ENCODE measurements at places on chromosomes 5 and 9.

DNA sequence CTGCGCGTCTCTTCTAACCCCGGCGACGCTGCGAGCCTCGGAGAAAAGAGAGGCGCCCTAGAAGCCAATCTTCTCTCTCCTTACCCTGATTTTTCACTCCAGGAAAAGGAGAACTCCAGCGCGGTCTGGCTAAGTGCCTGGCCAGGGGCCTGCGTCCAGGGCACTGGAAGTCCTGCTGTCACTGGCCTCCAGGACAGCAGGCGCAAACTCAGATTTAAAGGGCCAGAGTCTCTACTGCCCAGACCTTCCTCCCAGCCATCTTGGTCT, 553 bp upstream of the FOXB2 start:
- no peak for DNase-seq

- no peak for DNase-seq
Measured at GRCh38 chr5:132049093-132049492, 11.4 kb upstream of the IL3 start.

DNA sequence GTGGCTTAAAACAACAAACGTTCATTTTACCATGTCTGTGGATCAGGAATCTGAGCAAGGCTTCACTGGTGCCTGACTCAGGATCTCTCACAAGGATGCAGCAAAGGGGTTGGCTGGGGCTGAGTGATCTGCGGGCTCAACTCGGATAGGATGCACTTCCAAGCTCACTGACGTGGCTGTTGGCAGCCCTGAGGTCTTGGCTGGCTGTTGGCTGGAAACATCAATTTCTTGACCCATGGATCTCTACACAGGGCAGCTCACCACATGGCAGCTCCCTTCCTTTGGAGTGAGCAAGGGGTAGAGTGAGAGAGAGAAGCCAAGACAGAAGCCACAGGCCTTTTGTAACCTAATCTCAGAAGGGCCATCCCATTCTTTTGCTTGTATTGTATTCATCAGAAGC, 202.1 kb downstream of the NXNL2 start:
- DNase-seq = no peak

DNA sequence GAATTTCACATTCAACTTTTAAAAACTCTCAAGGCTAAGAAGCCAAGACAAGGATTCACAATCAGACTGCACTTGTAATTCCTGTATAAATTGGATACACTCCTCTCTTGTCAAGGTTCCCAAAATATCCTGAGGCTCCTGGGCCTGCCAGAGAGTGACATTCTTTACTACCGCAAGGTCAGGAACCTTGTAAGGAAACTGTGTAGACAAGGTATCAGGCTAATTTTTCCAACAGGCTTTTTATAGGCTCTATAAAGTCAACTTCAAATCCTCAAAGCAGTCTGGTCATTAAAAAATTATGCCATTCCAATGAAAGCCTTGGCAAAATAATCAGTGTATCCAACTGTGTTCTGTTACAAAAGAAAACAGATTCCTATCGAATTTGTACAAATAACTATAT, 15.5 kb upstream of the PAIP1 start:
- DNase-seq = no peak

GRCh38 chr9:116998305-116998704, 311.2 kb downstream of the TRIM32 start:
- no peak for DNase-seq

DNA sequence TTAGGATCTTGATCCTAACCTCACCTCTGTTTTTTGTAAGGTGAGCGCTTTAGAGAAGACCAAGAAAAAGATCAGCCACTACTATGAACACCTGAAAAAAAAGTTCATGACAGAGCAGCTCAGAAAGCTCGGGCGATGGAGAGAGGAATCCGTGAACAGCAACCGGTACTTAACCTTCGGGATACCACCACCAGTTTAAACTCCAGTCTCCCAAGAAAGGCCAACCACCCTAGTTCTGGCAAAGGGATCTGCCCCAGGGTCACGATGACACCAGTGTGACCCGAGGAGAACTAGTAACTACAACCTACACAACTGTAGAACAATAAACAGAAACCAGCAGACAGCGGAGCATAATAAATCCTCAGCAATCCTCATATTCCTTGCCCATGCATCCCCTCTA, 8.5 kb downstream of the C5orf52 start:
- no peak for DNase-seq

DNA sequence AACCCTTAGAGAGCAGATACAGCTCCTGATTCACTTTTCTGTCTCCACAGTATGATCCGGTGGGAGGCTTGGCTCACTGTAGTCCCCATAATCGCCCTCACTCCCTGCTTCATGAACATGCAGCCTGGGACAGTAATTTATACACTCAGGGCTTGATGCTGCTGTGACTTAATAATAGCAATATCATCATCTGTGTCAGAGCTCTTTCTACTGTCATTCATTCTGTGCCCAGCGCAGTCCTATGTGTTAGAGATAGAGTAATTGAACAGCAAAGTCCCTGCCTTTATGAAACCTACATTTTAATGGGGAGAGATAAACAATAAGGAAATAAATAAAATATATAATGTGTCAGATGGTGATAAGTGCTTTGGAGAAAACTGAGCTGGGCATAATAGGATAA, 2.8 kb upstream of the HEMGN start:
- no peak for DNase-seq

DNA sequence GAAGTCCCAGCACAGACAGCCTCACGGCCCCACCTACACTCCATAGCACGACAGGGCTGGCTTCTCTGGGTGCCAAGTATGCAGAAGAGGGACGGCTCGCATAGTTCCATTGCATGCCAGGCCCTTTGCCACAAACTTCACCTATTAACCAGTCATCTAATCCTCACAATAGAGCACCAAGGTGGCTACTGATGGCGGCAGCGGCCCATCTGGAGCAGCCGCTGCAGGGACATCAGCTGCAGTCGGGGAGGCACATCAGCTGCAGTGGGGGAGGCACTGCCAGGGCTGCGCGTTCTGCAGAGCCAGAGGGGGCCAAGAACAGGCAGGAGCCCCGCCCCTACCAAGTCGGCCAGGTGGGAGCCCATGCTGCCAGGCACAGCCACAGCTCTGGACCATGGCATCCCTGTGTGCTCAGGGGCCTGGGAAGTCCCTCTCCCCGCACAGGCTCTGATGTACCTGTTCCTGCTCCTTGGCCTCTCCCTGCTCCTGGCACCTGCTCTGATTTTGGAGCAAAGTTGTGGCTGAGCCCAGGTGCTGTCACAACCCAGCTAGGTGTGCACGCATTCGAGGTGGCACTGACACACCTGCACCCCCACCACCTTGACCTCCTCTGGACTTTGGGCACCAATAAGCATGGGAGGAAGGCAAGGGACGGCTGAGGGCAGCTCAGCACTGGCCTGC, 61.5 kb upstream of the SYNPO start:
- DNase-seq = no peak

GRCh38 chr9:97903177-97903576, 19.1 kb downstream of the TRMO start:
- no peak for DNase-seq

- DNase-seq = peak; percentile 31
Measured at GRCh38 chr5:180495991-180496741, 2.0 kb downstream of the CNOT6 start.

DNA sequence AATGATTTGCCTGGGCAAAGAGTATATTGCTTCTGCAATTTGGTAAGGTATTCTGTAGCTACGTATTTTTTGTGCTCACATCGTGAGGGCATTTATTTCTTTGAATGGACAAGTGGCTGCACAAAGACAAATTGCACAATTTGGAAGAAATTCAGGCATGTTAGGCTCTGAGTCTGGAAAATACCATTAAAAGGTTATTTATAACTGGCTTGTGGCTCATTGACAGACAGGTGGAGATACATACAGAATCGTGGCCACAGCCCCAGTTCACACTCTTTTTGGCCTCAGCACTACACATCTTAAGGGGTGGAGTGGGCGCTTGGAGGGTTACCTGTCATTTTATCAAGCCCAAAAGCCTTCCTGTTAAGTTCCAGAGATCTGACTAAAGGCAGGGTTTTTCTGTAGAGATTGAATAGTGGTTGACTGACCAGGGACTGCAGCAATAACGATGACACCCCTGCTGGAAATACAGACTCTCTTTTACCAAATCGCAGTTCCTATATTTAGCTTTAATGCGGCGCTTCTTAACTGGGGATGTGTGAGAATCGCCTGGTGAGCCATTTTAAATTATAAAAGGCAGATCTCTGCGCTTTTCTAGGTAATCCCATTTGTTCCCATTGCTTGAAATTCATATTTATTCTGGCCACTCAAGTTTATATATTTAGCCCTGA, 14.7 kb downstream of the MAN2A1 start:
- DNase-seq = no peak

- DNase-seq = no peak
Measured at GRCh38 chr5:72543365-72543764, 36.2 kb upstream of the ZNF366 start.

DNA sequence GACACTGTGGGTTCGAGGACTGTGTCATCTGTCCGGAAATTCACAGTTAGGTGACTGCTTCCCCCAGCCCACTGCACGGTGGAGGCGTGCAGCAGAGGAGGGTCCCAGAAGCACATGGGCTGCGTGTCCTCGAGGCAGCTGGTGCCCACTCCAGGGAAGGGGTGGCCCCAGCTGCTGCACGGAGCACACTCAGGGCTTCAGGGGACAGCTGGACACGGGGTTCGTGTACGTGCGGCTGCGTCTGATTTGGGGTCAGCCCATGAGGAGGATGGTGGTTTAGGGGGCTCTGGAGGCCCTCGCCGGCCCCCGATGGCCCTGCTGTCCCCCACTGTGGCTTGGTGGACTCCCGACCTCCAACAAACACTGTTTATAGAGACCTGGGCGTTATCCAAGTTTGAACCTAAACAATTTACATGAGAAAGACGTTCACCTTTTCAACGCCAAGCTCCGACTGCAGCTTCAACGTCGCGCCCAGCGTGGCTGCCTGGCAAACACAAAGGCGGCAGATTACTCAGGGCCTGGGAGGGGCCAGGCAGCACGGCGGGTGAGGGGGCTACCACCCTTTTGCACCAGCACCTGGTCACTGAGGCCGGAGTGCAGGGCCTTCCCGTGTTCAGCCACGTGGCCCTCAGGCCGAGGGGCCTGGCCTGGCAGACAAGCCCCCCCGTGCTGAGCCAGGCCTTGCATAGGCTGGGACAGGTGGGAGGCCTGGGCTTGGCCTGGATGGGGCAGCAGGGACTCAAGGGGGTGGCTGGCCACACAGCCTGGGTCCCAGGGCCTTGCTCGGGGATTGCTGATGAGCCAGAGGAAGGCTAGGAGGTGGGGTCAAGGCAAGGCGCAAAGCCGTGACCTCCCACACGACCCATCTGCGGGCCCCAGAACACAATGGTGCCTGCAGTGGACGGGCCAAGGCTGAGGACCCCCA, 55.2 kb downstream of the EXD3 start:
- no peak for DNase-seq

DNA sequence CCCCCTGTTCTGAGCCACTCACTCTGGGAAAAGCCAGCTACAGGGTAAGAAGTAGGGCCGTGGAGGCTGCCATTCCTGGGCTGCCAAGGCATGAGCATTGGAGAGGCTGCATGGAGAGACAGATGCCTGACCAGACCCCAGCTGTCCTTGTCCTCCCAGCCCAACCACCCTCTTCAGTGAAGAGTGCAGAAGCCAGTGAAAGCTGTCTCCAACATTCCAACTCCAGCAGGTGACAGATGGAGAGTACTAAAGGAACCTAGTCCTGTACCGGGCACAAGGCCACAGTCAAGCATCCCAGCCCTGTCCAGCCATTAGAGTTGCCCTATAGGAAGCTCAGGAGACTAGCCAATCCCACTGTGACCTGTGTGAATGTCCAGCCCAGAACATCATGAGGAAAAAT, 165.1 kb downstream of the DIRAS2 start:
- no peak for DNase-seq

- no peak for DNase-seq
Measured at GRCh38 chr5:77438071-77438470, 54.0 kb downstream of the WDR41 start.

GRCh38 chr5:95519681-95520080, 35.1 kb downstream of the SKIC3 start:
- no peak for DNase-seq

DNA sequence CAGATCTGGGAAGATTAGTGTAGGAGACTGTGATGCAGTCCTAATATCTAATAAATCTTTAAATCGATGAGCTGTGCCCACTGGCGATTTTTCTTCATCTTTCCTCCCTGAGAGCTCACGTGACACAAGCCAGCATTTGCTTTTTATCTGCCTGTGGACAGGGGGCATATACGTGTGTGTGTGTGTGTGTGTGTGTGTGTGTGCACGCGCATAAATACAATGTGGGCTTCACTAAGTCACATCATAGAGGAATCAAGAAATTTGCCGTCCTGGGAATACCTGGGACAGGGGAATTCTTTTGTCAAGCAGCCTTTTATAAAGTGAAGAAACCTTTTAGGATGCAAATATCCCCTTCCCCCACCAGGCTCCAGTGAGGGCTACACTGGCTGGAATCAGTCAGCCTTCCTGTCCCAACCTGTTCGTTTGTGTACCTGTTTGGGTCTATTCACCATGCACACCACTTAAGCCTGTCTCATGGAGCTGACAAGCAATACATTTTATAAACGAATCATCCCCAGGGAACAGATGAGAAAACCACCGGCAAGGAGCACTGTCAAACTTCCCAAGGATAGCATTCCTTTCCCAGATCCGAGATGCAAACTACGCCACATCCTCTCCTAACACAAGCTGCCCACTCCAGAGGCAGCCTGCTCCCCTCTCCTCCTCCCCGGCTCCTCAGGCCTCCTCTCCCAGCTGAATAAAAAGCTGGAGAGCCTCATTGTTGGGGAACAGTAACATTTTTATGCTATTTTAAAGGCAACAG, 2.7 kb downstream of the EPB41L4B start:
- DNase-seq = peak; percentile 52

GRCh38 chr5:169627551-169627950, 9.5 kb upstream of the DOCK2 start:
- no peak for DNase-seq

DNA sequence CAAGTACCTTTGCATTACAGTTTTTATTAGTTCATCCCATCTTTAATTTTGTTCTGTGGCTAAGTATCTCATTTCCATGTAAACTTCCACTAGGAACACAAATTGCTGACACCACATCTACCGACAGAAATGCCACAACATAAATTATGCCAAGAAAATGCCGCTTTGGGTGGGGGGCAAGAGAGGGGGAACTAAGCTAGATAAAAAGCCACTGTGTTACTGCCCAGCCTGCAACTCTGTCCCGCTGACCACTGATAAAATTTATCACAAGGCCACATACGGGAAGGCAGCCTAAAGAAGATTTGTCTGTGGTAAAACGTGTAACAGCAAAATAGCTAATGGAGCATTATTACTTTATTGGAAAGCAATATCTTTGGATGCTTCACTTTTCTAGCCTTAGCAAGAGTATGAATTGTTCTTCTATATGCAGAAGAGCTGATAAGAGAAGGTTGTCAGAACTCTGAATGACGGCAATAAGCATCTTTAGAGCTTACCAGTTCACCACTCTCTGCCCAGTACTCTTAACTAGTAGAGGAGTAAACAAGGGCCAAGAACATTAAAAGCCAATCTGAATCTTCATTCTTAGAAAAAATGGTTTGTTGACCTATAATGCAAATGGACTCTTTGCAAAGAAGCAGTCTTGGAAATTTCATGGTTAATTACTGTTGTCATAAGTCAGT, 172.2 kb upstream of the MEF2C start:
- no peak for DNase-seq
